ENCODE measurements at places on chromosomes 16 and 17. TPM values are rescaled to one million over a fixed set of nuclear protein-coding genes. Genes with fewer than 3 reads are reported as not detected.

- no peak for DNase-seq
These were observed 25.7 kb downstream of the RAB11FIP4 start for GRCh38 chr17:31417051-31417792.

CLEC10A gene
- 9.1 TPM for total RNA-seq

GRCh38 chr17:68803164-68803929 is 151.8 kb downstream of the ABCA8 start:
- no peak for DNase-seq

DNA sequence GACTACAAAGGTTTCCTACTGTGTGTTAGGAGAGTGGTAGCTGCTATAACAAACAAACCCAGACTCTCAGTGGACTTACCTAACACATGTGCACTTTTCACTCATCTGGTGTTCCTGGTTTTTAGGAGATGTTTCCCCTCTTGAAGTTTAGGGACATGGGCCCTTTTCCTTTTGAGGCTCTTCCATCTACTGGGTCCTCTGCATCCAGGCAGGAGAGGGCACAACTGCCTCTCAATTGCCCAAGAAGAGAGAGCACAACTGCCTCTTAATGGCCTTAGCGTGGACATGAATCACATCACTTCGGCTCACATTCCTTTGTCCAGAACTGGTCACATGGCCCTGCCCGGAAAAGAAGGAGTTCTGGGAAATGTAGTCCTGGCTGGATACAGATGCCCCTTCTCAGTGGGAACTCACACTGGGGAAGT is 9.8 kb upstream of the TNRC6C start:
- DNase-seq = peak; percentile 19

EVI2A gene
- total RNA-seq = 1.1 TPM

CLEC19A gene
- not detected for total RNA-seq

TBX21 gene
- total RNA-seq = not detected

C16orf86 gene
- total RNA-seq = 4.1 TPM

DNA sequence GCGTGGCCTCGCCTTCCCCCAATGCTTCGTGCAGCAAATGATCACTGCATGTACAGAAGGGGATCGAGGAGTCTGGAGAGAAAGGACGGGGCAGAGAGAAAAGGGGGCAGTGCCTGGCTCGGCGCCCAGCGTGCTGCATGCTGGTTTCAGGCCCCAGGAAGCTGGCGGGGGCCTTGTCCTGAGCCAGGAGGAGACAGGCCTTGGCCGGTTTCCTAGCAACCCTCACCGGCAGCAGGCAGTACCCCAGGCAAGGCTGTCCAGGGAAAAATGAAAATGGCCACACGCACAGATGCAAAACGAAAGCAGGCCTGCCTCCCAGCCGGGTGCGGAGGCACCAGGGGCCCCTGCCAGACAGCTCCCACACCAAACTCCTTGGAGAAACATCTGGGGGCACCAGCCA is 126.3 kb downstream of the ZFHX3 start:
- peak; percentile 27 for DNase-seq

GRCh38 chr16:87740909-87741424 is 24.8 kb downstream of the KLHDC4 start:
- peak; percentile 35 for DNase-seq

DNA sequence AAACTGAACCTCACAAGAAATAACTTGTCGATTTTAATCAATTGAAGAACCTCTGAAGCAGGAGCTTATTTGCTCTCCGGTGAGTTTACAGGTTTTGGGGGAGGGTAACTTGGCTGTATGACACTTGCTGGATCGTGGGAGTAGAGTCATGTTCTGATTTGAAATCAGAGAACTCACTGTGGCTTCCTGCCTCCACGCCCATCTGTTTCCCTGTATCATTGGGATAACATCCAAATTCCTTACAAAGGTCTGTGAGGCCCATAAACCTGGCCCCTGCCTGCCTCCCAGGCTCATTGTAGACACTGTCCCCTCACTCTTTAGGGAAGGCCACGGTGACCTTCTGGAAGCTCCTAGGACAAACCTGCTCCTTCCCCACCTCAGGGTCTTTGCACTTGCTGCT is 48.3 kb downstream of the C17orf67 start:
- no peak for DNase-seq

- DNase-seq = no peak
These were observed 8.6 kb upstream of the PECAM1 start for GRCh38 chr17:64399071-64399766.

STH gene
- total RNA-seq = not detected

GRCh38 chr17:81483085-81483861 is 29.3 kb downstream of the ACTG1 start:
- peak; percentile 68 for DNase-seq

DOC2B gene
- 4.7 TPM for total RNA-seq

DNA sequence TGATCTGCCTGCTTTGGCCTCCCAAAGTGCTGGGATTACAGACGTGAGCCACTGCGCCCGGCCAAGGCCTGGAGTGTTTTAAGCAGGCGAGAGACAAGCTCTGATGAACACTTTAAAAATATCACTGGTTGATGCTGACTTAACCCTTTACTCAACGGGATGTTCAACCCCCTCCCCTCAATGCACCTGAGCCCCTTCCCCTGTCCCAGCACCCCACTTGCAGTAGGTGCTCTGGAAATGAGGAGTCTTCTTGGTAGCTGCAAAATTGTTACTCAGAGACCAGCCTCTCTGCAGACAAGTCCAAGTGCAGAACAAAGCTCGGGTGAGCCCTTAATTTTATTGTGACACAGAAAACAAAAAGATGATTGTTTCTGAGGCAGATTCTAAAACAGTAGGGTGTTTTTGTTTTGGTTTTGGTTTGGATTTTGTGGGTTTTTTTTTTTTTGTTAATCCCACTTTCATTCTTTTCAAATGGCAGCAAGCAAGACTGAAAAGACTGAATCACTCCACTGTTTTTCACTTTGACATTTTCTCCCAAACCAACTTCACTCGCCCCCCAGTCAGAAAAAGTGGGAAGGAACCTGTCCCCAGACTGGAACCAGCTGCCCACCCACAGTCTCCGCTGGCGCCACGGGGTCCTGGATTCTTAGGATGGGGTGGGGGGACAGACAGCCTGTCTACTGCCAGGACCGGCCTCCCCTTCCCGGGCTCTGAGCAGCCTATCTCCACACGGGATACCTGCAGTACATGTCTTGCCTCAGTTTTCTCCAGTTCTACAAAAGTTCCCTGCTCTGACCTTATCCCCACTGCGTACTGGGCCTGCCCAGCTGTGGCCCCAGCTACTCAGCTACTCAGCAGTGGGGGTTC is 5.2 kb upstream of the PLLP start:
- DNase-seq = no peak

PRDM7 gene
- not detected for total RNA-seq

RNF43 gene
- 5.1 TPM for total RNA-seq

DNA sequence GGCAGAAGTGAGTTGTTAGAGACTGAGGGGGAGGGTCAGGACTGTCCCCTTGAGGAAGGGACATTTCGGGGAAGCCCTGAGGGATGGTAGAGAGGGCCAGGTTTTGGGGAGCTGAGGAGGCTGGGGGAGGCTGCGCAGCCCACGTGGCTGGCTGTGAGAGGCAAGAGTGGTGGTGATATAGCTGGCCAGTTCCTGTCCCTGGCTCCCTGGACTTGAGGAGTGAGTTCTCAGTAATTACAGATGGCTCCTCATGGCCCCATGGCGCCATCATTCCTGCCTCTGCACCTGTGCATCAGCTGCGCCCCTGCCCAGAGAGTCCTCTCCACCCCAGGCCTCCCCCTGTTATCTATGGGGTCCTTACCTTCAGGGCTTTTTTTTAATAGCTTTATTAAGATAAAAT is 30.3 kb downstream of the MPRIP start:
- no peak for DNase-seq

GRCh38 chr17:18009609-18010420 is 29.2 kb downstream of the ATPAF2 start:
- DNase-seq = peak; percentile 51

FSCN2 gene
- total RNA-seq = 1.3 TPM

Measured in heart right ventricle (tissue), 16 donors.